ENCODE measurements at places on chromosomes 4 and X. TPM values are rescaled to one million over a fixed set of nuclear protein-coding genes. Genes with fewer than 3 reads are reported as not detected.

Gene DACH2
- not detected for total RNA-seq

Gene ABLIM2
- 0.37 TPM for total RNA-seq

Gene POF1B
- total RNA-seq, result not detected

Gene GAGE1
- not detected for total RNA-seq

- no peak for DNase-seq
Observed at GRCh38 chr4:92249541-92249940, 54.2 kb upstream of the GRID2 start.

GRCh38 chrX:3136161-3136961 is 95.1 kb downstream of the ARSF start:
- DNase-seq, result no peak

DNA sequence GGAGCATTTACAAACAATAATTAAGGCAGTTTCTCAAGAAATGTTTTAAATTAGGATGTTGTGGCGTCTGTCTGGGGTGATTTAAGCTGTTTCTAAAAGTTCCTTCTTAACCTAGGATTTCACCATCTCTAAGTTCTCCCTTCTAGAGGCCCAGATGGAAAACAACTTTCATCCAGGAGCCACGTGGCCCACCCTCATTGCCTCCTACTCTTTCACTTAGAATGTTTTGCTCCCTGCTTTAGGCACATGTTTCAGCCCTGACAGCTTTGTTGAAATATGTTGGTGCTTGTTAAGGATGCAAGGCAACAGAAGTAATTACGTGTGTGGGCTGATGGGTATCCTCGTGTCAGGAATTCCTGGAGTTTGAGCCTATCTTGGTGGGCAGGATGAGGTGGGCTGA is 131.3 kb downstream of the GUCY2F start:
- no peak for DNase-seq

GRCh38 chrX:74179990-74180389 is 124.0 kb upstream of the ZCCHC13 start:
- DNase-seq, result no peak

GRCh38 chr4:31946456-31946855 is 1226.3 kb downstream of the PCDH7 start:
- DNase-seq, result no peak

DNA sequence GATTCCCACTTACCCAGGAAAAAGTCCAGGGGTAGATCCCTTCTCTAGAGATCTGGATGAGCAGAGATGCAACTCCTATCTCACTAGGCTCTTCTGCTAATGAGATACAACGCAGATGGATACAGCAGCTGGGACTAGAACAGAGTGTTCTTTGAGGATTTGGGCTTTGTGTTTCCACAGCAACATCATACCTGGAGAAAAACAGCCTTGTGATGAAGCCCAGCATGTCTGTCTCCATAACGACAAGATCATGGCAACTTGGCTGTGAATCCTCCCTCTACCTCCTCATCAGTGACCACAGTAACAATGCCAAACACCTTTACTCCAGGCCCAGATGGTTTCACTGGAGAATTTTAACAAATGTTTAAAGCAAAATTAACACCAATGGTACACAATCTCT is 80.1 kb downstream of the RCHY1 start:
- no peak for DNase-seq

DNA sequence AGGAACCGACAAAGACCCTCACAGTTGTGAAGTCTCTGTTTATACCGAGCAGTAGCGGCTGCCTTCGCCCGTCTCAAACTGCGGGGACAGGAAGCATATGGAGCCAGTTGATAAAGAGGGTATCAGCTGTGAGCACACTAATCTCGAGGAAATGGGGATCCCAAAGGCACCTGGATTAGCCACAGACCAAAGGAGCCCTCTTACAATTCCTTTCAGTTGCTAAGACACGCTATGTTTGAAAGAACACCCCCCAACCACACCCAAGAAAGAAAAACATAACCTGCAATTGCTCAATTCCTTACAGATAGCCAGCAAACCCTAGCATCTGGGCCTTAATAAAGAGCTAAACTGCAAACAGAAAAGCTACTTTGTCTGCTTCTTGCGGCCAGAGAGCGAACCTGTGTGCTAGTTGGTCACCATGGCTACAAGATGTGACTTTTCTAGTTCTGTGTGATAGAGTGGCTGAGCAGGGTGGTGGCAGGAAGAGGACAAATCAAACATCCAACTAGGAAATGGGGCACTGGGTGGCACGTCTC is 23.3 kb upstream of the CHRNA9 start:
- no peak for DNase-seq

- DNase-seq, result no peak
Observed at GRCh38 chr4:7266525-7267292, 74.4 kb downstream of the SORCS2 start.

GRCh38 chr4:155666344-155667221 is at the start of gene GUCY1A1:
Gene GUCY1A1, plus strand, starts transcription at chr4:155666848. Its CDS starts 30,020 bp downstream, at chr4:155696868.
- no peak for DNase-seq

- no peak for DNase-seq
Observed at GRCh38 chr4:93654211-93654610, 174.3 kb upstream of the ATOH1 start.

DNA sequence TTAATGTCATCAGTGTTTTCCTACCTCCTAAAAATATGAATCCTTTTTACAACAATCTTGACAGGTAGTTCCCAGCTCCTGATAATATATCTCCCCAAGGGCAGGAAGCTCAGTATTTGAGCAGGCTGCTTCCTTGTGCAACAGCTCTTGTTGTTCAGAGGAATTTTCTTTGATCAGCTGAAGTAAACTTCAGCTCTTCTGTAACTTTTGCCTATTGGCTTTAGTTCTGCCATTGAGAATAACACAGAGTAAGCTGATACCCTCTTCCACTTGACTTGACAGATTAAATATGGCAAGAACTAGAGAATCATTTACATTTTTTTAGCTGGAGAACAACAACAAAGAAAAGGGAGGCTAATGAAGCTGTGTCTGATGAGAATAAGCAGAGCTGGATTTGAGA is 75.2 kb downstream of the LUZP4 start:
- no peak for DNase-seq

- no peak for DNase-seq
Observed at GRCh38 chr4:119130365-119131065, 5.1 kb upstream of the MYOZ2 start.

GRCh38 chrX:138885886-138886285 is 174.4 kb upstream of the FGF13 start:
- DNase-seq, result no peak
